Hematopoietic multipotent progenitor cell (in vitro differentiated cells): ENCODE measurements at places on chromosomes 1 and 21.

DNA sequence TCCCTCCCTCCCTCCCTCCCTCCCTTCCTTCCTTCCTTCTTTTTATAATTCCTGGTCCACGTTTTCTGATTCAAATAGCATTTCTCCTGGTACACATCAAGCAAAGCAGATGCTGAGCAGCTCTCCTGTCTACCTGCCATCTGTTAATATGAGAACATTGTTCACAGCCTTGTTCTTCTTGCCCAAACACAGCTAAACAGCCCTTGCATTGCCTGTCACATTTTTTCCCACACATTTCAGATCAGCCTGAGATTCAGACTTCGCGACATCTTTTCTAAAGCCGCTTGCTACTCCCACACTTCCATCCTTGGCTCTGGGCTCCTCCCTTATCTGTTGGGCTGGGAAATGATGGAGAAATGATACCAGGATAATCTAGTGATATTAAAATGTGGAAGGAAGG lies 200.5 kb downstream of the PCP4 start:
- no peak for DNase-seq

GRCh38 chr1:103460511-103460910 lies 65.0 kb upstream of the RNPC3 start:
- no peak for DNase-seq

GRCh38 chr1:199101139-199101538 lies 462.3 kb downstream of the PTPRC start:
- no peak for DNase-seq

- DNase-seq, result no peak
Observed at GRCh38 chr1:107110326-107110725, 30.5 kb upstream of the NTNG1 start.

DNA sequence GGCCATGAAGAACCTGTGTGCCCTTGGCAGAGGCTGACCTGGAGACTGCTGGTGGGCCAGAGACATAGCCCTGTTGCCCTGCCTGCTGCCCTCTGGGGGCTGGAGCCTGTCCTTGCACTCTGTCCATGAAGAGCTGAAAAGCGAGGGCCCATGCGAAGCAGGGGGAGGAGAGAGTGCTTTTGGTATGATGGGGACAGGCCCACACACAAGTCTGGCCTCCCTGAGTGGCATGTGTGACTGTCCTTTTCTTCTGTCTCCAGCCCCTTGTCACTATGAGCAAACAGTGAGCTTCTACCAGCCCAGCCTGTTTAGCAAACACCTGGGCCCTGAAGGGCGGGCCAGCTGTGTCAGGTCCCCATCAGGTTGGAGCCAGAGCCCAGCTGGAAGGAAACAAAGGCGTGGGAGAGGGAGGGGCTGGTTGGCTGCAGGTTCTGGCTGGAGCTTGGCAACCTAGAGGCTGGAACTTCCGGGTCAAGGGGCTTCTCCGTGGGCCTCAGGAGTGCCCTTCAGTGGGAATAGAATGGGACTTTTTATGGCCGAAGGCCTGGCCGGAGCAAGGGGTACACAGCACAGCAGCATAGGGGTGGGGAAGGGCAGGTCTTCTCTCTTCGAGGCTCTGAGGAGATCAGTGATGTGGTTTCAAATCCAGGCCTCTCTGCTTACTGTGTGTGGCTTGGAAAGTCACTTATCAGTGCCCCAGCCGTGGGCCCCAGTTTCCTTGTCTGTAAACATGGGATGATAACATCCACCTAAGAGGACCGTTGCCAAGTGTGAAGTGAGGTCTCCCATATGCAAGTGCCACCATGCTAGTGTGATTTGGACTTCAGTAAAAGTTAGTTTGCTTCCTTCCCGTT lies 14.3 kb downstream of the QSOX1 start:
- DNase-seq, result peak; percentile 59

DNA sequence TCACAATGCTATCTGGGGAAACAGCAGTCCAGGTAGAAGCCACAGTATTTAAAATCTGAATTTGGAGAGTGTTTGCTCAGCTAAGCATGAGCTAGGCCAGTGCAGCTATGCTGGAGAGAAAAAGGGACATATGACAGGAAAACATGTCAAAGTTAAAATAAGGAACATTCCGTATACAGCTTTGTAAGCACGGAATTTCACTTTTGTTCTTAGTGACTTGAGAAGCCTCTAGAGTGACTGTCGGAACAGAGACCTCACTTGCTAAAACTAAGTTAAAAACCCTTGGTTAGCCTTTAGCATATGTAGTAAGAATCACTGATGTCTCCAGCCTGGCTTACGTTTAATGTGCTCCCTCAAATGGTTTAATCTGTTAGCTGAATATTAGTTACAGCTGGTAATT lies 661.7 kb downstream of the KCNT2 start:
- no peak for DNase-seq

DNA sequence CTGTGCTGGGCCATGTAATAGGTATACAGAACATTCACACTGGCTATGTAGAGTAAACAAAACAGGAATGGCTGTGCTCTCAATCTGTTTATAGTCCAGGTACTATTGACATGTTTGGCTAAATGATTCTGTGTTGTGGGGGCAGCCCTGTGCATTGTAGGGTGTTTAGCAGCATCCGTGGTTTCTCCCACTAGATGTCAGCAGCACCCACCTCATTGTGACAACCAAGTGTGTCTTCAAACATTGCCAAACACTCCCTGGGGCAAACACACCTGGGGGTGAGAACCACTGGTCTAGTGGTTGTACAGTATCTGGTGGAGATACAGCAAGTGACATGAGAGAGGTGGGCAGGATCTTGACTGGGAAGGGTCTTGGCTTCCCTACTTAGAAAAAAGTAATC lies 80.4 kb upstream of the SPATA6 start:
- DNase-seq, result peak; percentile 18

DNA sequence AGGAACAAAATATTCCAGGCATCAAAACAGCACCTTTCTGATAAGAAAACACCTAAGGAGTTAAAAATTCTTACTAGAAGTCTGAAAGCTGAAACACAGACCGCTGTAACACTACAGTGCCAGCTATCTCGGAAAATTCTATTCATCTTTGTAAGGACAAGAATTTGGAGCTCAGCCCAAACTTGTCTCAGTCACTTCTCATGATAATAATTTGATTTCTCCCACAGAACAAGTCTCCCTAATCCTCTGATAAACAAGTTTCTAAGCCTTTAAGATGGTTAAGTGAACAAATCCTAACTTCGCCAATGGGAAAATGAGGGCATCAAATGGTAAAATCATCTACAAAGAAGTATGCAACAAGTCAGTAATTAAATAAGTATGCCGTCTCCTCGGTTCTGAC lies 59.9 kb downstream of the SIPA1L2 start:
- DNase-seq, result no peak

DNA sequence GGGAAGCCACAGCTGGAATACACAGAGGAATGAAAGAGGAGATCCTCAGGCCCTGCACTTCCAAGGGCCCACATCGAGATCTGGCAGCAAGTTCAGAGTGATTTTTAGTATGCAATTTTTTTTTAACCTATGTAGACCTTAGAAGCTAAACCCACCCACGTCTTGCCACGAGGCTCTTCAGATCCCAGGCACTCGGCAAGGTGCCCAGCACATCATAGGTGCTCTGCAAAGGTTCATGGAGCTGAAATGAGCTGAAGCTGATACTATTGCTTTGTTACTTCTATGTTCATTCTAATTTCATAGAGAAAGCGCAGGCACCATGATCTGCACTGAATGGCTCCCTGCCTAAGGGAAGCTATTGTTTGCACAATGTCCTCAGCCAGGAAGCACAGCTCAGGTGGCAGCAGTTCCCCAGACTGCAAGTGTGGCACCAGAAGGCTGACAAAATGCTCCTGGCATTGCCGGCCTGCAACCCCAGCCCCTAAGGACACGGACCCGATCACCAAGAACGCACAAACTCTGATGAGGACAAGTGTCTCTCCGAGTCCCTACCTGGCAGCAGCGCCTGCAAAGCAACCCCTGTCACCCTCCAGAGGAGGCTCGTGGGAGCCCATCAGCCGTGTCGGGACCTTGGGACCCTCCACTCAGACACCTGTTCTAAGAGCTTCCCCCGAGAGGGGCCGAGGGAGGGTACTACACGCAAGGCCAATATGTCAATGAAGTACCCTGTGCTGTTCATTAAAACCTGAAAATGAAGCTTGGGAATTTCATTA lies 264.2 kb downstream of the NPHP4 start:
- DNase-seq, result no peak

DNA sequence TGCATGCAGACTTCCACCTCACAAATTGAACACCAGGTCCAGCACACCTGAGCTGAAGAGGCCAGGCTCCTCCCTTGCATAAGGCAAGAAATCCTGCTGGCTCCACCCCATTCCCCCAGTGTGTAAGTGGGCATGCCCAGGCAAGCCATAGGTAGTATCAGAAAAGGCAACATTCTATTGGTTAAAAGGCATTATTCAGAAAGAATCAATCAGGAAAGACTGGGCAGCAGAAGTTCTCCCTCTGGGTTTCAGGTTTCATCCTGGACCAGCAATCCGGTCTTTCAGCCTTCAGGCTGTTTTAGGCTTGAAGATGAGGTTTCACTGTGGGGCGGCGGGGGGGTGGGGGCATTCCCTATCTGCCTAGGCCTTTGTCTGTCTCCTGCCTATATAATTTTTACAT lies 42.0 kb upstream of the LHX8 start:
- no peak for DNase-seq

DNA sequence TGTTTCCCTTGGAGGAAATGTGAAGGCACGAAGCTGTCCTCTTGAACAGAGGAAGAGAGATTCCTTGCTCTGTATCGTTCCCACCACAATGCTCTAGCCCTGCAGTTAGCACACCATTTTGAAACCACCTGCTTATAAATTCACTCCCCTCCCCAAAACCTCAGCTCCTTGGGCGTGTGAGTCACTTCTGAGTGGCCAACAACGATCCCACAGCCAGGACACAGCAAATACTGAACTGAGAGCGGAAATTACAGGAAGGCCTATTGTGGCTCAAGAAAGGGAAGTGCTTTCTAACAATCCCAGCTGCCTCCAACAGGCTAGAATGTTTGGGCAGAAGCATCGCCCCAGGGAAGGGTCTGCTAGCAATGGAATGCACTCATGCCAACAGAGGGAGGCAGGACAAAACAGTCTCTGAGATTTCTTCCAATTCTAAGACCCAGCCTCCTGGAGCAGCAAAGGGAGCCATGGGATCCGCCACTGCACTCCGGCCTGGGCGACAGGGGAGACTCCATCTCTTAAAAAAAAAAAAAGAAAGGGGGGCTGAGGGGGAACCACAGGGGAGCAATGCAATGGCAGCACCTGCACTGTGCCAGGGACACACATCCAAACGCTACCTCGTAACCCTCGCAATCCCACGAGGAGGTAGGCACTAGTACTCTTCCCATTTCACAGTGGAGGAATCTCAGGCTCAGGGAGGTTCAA lies 1.9 kb downstream of the TMEM53 start:
- DNase-seq, result no peak

DNA sequence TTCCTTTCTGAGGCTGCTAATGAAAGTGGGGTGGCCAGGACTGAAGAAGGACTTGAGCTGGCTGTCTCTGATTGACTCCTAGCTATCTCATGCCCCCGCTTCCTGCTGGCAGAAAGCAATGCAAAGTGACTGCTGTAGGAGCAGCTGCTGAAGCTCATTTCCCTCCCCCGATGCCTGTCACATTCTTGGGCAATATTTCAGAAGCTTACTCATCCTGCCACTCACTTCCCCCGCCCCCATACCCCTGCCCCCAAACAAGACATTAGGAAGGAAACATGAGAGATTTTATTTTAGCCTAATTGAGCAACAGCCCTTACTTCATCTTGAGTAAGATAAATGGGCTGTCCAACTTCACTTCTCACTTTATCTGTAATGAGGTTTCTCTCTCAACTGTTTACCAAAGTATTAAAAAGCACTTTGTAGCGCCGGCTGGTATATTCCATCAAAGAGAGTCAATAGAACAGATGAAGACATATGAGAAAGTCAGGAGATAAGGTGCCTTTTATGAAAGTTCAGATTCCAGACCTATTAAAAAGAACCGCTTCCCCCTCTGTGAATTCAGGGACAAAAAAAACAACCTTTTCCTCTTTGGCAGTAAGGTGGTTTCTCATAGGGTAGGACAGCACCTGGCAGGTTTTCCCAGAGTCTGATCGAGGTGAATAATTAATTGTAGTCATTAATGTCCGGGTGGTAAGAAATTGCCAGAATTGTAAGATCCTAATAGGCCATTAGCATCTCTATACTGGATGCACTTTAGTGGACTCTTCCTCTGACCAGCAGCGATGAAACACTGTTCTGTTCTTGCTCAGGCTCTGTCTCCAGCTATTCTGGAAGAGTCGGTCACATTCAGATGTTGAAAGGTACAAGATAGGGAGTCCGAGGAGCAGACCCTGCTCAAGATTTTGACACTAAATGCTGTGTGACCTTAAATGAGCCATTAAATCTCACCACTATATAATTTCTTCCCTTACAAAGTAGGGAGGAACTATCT lies 70.2 kb downstream of the SH3GLB1 start:
- DNase-seq, result no peak

- no peak for DNase-seq
Observed at GRCh38 chr1:111571239-111571638, 48.4 kb upstream of the RAP1A start.

- no peak for DNase-seq
Observed at GRCh38 chr1:178933105-178933561, 62.3 kb upstream of the ANGPTL1 start.

DNA sequence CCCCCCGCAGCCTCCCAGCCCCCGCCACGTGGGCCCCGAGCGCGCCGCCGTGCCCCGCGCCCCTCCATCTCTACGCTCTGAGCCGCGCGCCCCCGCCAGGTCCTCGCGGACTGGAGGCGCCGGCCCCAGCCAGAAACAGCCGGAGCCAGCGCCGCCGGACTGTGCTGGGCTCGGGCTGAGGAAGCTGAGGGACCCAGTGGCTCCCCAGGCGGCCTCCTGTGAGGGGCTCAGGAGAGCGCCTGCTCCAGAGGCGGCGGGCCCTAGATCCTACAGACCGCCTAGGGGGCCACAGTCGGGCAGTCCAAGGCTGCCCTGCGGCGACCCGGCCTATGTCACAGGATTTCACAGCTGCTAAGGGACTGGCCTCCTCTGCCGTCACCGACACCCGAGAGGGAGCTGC lies 82.1 kb downstream of the NENF start:
- peak; percentile 8 for DNase-seq

DNA sequence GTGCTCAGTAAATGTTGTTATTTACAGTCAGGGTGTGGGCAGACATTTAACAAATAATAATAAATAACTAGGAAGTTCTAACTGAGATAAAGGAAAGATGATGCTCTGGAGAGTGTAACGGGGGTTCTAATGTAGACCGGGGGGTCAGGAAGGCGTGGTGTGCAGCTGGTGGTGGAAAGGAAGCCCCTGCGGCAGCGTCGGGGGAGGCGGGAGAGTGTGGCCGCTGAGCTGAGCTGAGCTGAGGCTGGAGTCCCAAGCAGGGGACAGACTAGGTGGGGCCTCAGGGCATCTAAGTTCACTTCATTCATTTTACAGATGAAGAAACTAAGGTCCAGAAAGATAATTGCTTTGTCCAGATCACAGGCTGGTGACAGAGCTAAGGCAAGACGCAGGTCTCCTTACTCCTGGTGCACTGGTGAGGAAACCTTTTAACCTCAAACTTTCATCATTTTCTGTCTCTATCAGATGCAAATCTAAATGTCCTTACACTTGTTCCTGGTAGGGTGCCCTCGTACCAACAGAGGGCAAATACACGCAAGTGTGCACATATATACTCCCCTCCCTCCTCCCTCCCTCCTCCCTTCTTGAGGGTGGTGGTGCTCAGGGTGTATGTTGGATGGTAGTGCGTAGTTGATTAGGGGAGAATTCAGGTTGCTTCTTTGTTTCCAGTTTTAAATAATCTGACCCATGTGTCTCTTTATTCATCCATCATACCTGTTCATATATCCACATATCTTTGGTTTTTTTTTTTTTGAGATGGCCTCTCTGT lies 44.1 kb downstream of the KIF26B start:
- DNase-seq, result no peak

GRCh38 chr1:16387201-16388188 lies 20.5 kb downstream of the SZRD1 start:
- DNase-seq, result no peak

- DNase-seq, result no peak
Observed at GRCh38 chr1:103191327-103191726, 83.0 kb upstream of the COL11A1 start.
